Dermis microvascular lymphatic vessel endothelial cell (primary cell): ENCODE measurements at places on chromosomes 6 and 20.

DNA sequence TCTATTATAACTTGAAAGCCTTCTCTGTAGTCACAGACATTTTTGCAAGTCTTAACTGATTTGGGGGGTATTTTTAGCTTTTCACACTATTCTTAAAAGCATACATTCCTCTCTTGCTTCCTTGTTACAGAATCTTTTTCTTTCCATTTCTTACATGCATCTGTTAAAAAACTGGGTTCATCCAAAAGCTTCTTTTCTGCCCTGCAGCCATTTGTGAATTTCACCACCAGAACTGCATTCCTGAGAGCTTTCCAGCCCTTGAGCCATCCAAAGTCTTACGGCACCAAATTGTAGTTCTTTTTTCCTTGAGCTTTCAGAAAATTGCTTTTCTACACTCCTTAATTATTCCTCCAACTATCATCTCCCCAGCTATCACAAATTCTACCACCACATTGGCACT is 19.7 kb upstream of the GSTA4 start:
- no peak for DNase-seq

DNA sequence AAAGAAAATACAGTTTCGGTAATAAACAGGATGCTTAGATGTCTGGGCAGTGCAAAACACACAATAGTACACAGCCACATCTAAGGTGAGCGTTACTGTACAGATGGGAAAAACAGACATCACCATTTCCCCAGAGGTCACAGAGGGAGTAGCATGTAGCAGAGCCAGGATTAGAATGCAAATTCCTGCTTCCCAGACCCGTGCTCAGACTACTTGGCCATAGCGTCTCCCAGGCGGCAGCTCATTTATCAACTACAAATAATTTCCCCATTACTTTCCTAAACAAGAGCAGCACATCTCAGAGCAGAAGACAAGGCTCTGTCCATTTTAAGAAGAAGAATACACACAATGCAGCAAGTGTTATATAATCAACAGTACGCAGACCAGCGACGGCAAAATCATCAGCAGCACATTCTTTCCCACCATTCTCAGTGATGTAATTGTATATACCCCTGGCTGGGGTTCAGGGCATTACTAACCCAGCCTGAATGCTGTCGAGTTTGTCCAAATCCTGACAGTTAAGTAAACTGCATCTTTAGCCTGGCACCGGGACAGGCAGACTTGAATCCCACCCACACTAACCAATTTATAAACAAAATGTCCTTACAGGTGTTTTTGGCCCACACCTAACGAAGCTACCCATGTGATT is 61.9 kb downstream of the CNKSR3 start:
- DNase-seq: peak; percentile 84

DNA sequence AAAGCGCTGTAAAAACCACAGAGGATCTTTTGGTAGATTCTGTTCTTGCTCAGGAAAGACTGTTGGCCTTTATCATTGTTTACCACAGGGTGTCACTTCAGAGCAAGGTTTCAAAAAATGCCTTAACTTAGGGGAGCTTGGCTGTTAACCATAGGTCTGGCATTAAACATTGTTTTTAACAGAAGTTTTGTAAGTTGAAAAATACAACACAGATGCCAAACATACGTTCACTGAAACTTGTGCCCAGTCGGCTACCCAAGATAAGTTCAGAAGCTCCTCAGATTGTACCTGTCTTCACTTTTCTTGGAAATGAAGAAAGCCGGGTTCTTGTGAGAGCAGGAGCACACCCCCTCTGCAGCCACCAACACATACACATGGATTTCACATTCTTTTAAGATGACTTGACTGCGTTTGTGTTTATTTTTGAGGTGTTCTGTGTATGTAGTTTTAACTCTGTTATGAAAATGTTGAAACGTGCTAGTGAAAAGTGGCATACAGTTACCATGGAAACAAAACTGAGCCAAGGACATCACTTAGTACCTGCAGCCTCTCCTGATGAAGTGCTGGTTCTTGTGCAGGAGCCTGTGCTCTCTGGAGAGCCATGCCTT is 64.9 kb downstream of the SYCP2L start:
- DNase-seq: peak; percentile 20

DNA sequence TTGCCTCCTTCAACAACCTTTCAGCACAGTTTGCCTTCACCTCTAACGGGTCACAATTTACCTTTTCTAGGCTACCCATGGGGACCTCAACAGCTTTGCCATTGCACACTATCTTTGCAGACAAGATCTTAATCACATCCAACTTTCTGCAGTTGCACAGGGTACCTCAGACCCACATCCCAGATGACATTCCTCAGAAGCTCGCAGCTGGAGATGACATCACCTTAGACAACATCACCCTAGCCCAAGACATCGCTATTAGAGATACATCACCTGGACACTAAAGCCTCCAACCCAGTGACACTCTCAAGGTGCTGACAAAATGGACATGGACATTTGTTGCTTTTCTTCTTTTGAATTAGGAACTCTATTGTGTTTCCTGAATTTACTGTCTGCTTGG is 38.6 kb upstream of the RPP40 start:
- DNase-seq: no peak

GRCh38 chr20:325889-326644 is 715 bp downstream of the SOX12 start:
- no peak for DNase-seq

DNA sequence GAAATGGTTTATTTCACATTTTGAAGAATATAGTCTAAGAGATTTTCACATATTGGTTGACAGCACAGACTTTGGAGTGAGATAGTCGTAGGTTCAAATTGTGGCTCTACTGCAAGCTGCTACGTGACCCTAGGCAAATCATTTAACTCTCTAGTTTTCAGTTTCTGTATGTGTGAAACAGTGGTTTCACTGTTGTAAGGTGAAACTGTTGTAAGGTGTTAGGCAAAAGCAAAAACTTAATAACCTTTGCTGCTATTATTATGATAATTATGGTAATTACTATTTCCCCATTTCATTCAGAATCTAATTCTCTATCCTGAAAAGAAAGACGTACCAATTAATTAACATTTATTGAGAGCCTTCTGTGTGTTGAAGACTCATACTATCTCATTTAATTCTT is 144.2 kb downstream of the REV3L start:
- DNase-seq: no peak

DNA sequence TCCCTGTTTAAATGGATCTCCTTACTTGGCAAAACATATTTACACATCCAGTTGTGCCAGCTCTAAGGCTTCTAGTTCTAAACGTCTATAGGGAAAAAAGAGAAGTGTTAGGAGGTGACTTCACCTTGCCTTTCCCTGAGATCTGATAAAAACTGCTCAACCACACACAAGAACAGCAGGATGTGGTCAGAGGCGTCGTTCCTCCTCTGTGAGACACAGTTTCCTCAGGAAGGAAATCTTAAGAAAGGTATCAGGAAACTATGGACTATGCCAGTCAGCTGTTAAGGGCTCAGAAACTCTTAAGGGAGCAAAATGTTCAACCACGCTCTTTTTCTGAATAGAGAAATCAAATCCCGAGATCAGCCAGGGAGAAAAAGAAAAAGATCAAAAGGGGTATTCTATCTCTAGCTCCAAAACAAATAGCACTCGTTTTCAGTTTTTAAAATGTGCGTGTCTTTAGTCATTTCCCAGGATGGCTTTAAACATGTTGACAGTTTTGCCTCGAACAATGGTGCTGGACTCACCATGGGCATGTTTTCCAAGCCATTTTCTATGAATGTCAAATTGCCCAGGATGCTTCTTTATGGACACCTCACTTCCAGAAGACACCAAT is 154.5 kb downstream of the HACE1 start:
- peak; percentile 90 for DNase-seq

DNA sequence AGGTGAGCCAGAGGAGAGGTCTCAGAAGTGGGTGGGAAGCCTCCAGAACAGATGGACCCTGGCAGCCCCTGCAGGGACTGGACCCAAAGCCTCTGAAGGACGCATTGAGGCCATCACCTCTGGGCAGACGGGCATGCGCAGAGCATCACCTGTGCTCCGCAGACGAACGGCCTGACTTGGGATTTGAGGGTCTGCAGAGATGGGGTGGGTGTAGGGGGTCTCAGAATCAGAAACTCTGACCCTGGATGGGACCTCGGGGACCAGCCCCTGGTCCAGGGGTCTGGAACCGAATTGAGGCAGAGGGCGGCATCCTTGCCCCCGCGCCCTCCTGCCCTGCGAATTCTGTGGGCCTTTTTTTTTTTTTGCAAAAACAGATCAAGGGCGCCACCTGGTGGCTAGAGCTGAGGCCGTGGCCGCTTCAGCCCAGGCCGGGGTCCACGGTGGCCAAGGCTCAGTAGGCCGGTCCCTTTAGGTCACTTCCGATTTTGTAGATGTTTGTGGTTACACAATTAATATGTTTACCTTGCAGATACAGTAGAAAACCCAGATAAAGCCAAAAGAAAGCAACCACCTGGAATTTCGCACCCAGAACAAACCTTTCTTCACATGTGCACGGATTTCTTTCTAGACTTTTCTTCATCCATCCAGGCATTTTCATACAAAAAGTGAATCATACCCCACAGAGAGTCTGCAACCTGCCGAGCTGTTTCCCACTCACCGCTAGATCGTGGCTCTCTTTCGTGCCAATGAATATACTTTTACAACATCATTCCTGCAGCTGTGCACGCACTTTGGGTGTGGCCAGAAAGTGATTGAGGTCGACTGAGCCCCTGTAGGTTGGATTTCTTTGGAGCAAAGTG is 25.9 kb downstream of the ZBP1 start:
- peak; percentile 30 for DNase-seq

DNA sequence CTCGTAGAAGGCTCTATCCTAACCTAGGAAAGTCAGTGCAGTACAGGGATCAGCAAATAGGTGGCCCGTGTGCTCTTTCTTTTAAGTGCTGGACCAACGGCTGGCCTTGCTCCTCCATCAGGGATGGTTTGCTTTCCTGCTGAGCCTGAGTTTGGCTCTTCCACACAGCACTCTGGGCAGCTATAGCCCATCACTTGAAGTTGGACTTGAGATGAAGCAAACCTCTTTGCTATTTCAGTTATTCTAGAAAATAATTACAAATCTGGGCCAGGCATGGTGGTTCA is 66.9 kb upstream of the KCNK16 start:
- peak; percentile 20 for DNase-seq

DNA sequence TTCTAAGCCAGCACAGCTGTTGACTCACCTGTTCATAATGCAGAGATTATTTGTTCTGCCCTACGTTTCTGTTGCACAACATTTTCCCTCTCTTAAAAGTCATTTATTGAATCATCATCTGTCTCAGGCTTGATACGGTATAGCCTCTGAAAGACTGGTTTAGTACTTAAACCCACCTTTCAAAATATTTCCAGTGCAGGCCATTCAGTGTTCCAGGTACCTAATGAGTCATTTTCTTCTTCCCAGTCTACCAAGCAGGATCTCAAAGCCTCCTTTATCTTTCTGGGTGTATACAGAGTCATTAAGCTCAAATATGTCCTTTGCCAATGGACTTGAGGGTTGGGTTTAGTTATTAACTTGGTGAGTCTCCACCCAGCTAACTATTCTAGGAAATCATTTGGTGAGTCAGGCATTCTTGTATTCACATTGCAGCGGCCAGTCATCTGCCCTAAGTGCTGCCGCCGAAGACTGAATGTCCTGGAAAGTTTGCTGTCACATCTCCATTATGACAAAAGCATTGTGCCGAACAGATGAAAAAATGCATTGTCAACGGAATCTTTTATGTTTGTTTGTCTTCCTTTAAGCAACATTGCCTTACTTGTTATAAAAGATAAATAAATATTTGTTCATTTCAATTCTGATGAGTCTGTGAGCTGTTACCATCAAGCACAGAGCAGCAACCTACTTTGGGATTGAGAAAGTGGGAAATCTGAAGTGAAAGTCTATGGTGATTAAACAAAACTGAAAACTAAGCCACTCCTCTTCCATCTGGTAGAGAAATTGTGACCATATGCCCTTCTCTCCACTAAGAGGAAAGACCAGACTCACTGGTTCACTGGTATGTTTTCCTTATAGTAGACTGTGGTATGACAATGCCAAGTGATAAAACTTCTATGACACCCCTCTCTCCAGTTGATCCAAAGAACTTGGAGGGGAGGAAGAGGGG is 14.3 kb upstream of the FAM135A start:
- no peak for DNase-seq
